Fibroblast of skin of left quadriceps (primary cell): ENCODE measurements at places on chromosomes 16 and 17.
A peak's percentile ranks its signal among the peaks of the same experiment; 100 is the strongest.

GRCh38 chr17:30605027-30605426, 127.8 kb downstream of the GOSR1 start:
- no peak for DNase-seq

- DNase-seq: no peak
These were observed 71.6 kb downstream of the RAI1 start for GRCh38 chr17:17752821-17753321.

DNA sequence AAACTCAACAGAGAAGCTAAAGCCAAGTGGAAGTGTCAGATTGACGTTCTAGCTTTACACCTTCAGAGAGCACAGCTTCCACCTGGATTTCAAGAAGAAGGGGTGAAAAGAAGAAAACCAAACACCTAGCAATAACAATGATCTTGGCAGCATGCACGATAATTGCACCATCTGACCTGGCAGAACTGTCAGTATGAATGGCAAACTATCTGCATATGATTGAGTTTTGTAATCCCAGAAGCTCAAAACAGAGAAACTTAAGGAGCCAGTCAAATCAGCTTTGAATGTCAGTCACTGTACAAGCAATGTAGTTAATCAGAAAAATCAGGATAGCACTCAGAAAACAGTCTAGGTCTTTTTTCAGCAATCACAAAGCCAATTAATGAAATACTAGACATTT, 427.1 kb downstream of the ZFHX3 start:
- no peak for DNase-seq

DNA sequence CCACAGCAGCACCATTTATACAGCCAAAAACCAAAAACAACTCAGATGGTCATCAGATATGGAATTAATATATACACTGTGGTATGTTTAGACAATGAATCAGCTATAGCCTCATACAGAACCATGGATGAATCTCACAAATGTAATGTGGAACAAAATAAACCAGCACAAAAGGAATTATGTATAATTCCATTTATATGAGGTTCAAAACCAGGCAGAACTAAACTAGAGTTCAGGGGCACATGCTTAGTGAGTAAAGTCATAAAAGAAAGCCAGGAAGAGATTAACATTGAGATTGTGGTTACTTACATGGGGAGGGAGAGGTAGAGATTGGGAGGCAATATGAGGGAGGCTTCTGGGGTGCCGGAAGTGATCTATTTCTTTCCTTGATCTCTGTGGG, 231.1 kb downstream of the COPRS start:
- peak; percentile 78 for DNase-seq

GRCh38 chr17:73163043-73163442, 1.8 kb upstream of the SSTR2 start:
- no peak for DNase-seq
